Skeletal muscle tissue (tissue), 5 donors: ENCODE measurements at places on chromosomes 2 and 18. TPM values are rescaled to one million over a fixed set of nuclear protein-coding genes. Genes with fewer than 3 reads are reported as not detected.

Gene RESP18
- total RNA-seq, result not detected

Gene CCDC148
- 0.52 TPM for total RNA-seq

Gene LOXL3
- 8.4 TPM for total RNA-seq

Gene LYPD1
- 4.2 TPM for total RNA-seq
